ENCODE measurements at places on chromosomes 2 and 18.

GRCh38 chr2:86484385-86484784 lies 43.2 kb downstream of the KDM3A start:
- DNase-seq, result no peak

- DNase-seq, result no peak
These were observed 10.7 kb downstream of the STEAP3 start for GRCh38 chr2:119234021-119235019.

GRCh38 chr2:139228276-139228675 lies 448.1 kb upstream of the NXPH2 start:
- DNase-seq, result no peak

GRCh38 chr2:237280939-237281338 lies 133.0 kb downstream of the COL6A3 start:
- DNase-seq, result no peak

- DNase-seq, result no peak
These were observed 272.5 kb downstream of the DSEL start for GRCh38 chr18:67243799-67244587.

DNA sequence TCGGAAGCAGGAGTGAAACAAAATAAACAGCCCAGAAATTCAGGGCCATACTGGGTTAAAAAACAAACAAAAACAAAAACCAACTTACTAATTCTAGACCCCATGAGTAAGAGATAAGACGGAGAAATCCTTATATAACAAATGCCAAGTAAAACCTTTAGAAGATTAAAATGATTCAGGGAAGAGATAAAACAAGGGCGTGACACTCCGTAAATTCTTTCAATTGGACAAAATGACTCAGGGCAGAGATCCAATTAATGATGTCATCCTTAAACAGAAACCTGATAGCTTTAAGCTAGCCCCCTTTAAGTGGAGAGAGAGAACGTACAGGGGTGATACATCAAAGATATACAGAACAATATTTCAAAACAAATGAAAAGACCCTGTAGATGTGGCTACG lies 317.4 kb downstream of the NBAS start:
- DNase-seq, result no peak

GRCh38 chr2:28380219-28380618 lies 12.4 kb upstream of the FOSL2 start:
- DNase-seq, result no peak

GRCh38 chr2:201484805-201485204 lies 33.3 kb downstream of the STRADB start:
- DNase-seq, result no peak

DNA sequence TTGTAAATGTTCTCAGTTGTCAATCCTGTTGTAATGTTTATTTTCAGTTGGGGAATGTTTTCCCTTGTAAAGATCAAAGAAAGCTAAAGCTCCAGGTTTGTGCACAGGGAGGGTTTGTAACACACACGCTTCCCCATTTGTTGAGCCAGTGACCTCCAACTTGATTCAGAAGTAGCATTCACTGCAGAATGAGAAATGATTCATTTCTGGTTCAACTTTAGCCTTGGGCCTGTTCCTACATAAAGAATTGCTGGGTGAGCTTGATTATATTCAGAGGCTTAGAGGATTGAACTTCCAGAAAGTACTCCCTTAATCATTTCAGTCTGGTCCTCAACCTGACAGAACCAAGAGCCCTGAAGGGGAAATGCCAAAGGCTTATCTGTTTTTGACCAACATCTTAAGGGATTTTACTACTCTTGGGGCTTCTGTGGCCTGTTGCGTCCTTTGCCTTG lies 70.6 kb upstream of the CAVIN2 start:
- no peak for DNase-seq

- DNase-seq, result no peak
These were observed 17.0 kb upstream of the ARHGEF4 start for GRCh38 chr2:130819608-130820278.
